AG10803 (cell line): ENCODE measurements at places on chromosomes 2 and 18.
A peak's percentile ranks its signal among the peaks of the same experiment; 100 is the strongest.

DNA sequence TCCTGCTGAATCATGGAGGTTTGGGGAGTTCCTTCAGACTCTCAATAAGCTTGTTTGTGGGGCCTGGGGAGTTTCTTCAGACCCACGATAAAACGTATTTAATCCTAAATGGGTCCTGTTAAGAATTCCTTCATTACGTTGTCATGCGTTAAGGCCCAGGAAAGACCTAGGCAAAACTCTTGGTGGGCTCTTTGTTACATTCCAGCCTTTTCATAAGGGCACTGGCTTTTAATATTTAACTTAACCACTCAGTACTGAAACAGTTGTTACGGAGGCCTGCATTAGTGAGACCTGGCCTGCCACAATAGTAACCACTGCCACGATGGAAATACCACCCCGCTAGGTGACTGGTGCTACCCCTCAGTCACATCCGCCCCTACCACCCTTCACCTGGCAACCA lies 17.5 kb upstream of the BIN1 start:
- DNase-seq = no peak

GRCh38 chr2:44560941-44561340 lies 199.2 kb downstream of the CAMKMT start:
- DNase-seq = peak; percentile 30

GRCh38 chr18:635171-635570 lies 22.3 kb upstream of the TYMS start:
- no peak for DNase-seq

- no peak for DNase-seq
Observed at GRCh38 chr18:79848579-79849327, 51.0 kb downstream of the KCNG2 start.

DNA sequence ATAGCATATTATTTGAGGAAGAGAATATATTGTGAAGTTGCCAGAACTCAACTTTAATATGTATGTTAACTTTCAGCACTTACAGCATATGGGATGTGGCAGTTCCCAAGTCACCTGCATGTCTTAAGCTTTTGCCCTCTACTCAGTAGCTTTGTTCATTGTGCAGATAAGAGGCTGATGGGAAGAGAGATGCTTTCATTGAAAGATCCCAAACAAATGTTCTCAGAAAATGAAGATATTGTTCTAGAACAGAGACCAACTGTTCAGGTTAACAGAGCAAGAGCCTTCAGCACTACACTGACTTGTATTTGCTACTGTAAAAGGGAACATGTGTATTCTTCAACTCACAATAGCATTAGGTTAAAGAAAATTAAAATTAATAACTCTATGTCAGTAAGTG lies 28.1 kb downstream of the GAREM1 start:
- DNase-seq = no peak

- DNase-seq = no peak
Observed at GRCh38 chr2:217398860-217399259, 539.0 kb upstream of the TNP1 start.

DNA sequence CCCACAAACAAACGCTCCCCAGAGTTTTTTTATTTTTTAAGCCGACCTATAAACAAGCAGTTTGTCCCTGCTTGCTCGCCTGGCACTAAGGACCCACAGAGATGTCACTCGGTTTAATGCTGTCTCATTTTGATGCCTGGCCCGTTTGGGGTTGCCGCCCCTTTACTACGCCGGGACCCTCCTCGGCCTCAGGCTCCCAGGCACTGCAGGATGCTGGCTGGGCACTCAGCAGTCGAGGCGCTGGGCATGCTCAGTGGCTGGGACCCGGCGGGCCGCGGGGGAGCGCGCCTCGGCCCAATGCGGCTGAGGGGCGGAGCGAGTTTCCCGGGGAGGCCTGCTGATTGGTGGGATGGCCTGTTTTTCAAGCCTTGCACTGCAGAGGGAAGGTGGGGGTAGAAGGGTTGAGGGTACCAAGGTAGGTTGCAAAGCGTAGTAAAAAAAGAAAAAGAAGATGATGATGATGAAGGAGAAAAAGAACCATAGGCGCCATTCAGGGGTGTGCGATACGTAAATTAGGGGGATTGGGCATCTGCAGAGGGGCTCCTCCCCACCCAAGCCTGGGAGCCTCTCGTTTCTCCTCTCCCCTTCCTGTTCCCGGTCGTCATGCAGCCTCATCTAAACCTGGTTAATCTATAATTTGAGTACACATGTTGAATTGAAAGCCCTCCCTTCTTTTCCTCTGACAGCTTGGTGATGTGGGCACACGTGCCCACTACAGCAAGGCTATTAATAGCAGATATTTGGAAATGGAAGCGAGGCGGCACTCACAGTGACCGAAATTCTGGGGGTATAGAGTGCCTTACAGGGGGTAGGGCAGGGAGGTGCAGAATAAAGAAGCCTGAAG lies 1.5 kb upstream of the IRS1 start:
- peak; percentile 78 for DNase-seq

GRCh38 chr2:233247744-233248143 lies 3.7 kb upstream of the ATG16L1 start:
- DNase-seq = no peak

GRCh38 chr18:8603663-8604520 lies 5.3 kb upstream of the RAB12 start:
- DNase-seq = no peak

GRCh38 chr2:13616059-13616458 lies 899.3 kb downstream of the TRIB2 start:
- no peak for DNase-seq

GRCh38 chr18:72940986-72941385 lies 73.2 kb upstream of the NETO1 start:
- DNase-seq = no peak

GRCh38 chr2:67041051-67041450 lies 356.1 kb upstream of the ETAA1 start:
- DNase-seq = no peak

GRCh38 chr2:237235383-237236095 lies 149.8 kb downstream of the COPS8 start:
- peak; percentile 82 for DNase-seq

- DNase-seq = peak; percentile 31
Observed at GRCh38 chr2:9610781-9611548, 19.8 kb downstream of the YWHAQ start.

DNA sequence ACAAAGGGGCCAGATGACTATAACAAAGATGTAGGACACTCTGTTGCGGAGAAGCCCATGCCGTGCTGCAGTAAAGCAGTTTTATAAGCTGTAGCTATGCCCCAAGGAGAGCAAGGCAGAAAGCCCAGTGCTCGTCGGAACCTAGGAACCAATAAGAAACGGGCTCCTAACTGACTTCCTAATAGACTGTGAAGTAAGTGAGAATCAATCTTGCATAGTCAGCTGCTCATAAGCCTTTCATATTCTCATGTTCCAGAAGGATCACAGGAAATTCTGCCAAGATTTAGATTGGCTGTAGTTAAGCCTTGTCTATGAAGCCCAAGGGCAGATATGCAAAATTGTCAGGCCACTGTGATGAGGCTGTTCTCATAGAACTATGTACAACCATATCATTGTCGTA lies 98.4 kb downstream of the RTTN start:
- DNase-seq = no peak

- DNase-seq = no peak
Observed at GRCh38 chr2:43107679-43108078, 118.7 kb downstream of the ZFP36L2 start.

DNA sequence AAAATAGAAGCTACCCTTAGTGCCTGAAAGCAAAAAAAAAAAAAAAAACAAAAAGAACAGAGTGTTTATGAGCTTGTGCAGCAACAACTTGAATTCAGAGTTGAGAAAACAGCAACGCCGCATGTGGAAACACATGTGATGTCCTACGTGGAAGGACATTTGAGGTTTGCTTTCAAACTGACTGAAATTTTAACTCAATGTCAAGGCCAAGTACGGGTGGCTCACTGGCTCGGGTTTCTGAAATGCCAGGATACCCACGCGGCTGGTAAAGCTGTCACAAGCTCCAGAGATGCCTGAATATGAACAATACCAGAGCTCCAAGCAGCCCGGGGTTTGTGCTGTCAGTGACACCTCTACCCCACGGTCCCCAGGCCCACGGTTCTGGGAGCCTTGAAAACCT lies 72.2 kb upstream of the THOC1 start:
- DNase-seq = no peak

DNA sequence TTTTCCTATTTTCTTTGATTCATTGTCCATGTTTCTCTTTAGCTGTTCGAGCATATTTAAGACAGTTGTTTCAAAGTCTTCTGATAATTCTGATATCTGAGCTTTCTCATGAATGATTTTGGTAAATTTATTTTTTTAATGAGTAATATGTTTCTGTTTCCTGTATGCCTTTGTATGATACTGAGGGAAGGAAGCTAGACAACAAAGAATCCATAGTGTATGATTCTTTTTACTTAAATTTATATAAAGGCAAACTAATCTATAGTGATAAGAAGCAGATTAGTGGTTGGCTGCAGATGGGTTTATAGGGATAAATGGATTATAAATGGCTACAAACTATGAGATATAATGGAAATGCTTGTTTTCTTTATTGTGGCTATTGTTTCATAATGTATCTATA lies 352.7 kb upstream of the CDH2 start:
- DNase-seq = no peak

DNA sequence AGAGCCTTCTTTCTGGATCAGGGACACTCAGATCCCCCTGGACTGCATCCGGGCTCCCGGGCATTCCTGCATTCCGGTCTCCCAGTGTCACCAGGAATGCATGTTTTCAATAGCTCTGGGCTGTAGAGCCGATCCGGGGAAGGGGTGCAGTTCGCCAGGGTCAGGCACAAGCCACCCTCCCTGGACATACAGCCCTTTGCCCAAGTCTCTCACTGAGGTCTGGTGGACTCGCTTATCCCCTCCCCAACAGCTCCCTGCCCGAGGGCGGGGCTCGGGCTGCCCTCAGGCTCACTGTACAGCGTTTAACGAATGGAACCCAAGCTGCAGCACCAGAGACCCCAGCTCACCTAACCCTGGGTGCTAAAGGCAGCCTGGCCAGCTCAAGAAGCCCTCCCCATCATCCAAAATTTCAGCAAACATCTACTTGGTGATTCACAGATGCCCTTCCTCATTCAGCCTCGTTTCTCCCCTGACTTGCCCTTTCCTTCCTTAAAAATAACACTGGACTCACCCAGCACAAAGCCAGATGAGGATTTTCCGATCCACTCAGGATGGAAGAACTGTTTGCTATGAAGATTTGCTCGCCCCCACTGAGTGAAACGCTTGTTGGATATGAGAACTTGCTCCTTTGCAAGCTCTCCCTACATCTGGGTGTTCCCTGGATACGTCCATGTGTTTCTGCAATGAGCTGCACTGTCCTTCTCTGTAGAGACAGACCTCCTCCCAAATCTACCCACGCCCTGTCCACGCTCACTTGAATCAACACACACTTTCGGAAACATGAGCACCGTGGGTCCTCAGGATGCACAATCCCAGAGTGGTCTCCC lies 58.1 kb downstream of the PXDN start:
- peak; percentile 29 for DNase-seq

- no peak for DNase-seq
Observed at GRCh38 chr2:23645230-23645808, 260.3 kb downstream of the KLHL29 start.

GRCh38 chr2:17643031-17643615 lies 102.6 kb downstream of the VSNL1 start:
- peak; percentile 94 for DNase-seq

- DNase-seq = peak; percentile 68
Observed at GRCh38 chr2:229313591-229313990, 42.5 kb upstream of the PID1 start.

GRCh38 chr18:75533950-75534349 lies 106.4 kb upstream of the SMIM21 start:
- peak; percentile 69 for DNase-seq

DNA sequence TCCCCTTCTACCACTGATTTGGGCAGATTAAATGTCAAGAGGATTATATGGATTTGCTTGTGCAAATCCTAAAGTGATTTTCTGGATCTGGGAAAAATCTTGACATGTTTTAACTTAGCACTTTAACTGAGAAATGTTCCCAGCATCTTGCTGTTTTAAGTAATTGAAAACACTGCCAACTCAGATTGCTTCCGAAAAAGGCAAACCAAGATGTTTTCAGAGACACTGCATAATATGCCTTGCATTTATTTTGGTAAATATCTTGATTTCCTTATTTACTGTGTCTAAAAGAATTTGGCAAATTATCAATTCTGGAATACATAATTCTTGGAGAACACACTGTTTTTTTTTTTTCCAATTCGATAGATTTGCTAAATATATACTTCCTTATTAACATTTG lies 385.0 kb upstream of the FAM98A start:
- no peak for DNase-seq

GRCh38 chr18:57439609-57439968 lies 4.4 kb downstream of the ONECUT2 start:
- no peak for DNase-seq

GRCh38 chr2:27351802-27352598 lies 4.6 kb downstream of the GTF3C2 start:
- DNase-seq = no peak

GRCh38 chr2:144011553-144011952 lies 508.4 kb downstream of the ZEB2 start:
- no peak for DNase-seq

DNA sequence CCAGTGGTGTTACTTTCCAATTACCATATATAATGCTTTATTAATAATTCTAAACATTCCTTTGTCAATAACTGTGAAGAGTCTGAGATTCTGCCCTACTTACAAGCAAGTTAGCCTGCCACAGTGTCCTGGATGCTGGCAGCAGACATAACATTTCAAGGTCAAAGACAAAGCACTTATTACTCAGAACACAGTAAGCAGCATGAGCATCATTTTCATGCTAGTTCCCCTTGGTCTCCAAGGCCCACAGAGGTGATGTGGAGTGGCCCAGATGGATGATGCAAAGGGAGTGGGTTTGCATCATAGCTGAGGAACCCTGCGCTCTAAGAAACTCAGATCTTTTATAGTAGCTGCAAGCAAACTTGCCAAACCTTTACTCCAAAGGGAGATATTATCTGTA lies 349.7 kb downstream of the ZEB2 start:
- no peak for DNase-seq
